ENCODE measurements at places on chromosomes 7 and 10.

DNA sequence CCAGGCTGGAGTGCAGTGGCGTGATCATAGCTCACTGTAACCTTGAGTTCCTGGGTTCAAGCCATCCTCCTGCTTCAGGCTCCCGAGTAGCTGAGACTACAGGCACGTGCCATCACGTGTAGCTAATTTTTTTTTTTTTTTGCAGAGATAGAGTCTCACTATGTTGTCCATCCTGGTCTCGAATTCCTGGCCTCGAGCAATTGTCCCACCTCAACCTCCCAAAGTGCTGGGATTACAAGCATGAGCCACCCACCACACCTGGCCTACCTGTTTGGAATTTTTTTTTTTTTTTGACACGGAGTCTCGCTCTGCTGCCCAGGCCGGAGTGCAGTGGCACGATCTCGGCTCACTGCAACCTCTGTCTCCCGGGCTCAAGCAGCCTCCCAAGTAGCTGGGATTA, 117.1 kb upstream of the PARD3 start:
- no peak for DNase-seq

DNA sequence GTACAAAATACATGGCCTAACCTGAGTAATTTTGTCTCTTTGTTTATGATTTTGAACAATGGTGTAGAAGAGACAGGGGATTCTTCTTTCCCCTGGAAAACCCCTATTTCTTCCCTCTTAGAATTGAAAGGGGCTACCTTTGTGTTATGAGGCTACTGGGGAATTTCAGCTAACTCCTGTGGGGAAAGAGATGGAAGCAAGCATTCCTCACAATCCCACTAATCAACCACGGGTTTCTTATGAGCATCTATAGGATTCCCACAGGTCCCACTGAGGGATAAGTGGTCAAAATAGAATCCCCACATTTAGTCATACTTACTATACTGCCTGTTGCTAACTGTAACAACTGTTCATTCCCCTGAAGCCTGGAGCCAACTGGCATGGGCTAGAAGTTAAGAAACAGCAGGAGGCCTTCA, 32.2 kb upstream of the ITGB8 start:
- DNase-seq = no peak

GRCh38 chr10:44476409-44477045, 91.6 kb upstream of the CXCL12 start:
- DNase-seq = no peak

GRCh38 chr7:106986450-106986977, 58.0 kb upstream of the PRKAR2B start:
- no peak for DNase-seq

- no peak for DNase-seq
Observed at GRCh38 chr7:148114804-148115203, 475.8 kb upstream of the C7orf33 start.

DNA sequence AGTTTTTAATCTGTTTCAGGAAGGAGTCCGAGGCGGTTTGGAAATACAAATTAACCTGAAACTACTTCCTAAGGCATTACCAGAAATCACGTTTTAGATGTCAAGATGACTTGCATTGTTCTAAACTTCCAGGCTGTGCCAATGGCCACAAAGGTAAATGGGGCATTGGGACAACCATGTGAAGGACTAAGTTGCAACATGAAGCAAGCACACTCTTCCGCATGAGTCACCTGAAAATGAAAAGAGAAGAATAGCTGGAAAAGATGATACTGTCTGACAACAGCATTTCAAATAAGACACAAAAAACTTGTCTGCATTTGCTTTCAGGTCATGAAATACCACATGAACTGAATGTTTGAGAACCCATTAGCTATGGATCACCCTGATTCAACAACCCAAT, 262.1 kb downstream of the AHR start:
- no peak for DNase-seq

DNA sequence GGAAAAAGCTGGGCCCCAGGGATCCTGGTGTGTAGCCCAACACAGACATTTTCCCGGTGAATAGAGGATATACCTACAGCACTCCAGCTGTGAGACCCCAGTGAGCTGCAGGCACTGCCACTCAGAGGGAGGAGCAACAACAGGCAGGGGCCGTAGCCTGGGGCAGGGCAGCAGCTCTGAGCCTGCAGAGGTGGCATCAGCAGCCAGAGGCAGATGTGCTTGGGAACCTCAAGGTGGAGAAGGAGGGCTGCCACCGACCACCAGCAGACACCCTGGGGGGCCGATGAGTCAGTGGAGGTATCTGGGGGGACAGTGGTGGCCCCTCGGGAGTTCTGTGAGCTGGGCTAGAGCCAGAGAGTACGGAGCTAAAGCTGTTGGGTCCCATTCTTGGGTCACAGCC, 110.2 kb upstream of the GDF10 start:
- DNase-seq = no peak

GRCh38 chr7:51148216-51148615, 168.4 kb downstream of the COBL start:
- no peak for DNase-seq

Measured in CD8-positive, alpha-beta T cell (primary cell).